ENCODE measurements at places on chromosomes 3 and 15. TPM values are rescaled to one million over a fixed set of nuclear protein-coding genes. Genes with fewer than 3 reads are reported as not detected.
A peak's percentile ranks its signal among the peaks of the same experiment; 100 is the strongest.

Gene NEK10
- 4.7 TPM for total RNA-seq

Gene CCDC32
- total RNA-seq: 21.5 TPM

Gene RASGRF1
- 0.60 TPM for total RNA-seq

Gene FAM107A
- 1.1 TPM for total RNA-seq

Gene MYZAP
- total RNA-seq: 0.27 TPM

Gene PAQR9
- 1.6 TPM for total RNA-seq

Gene ETV5
- total RNA-seq: 31.5 TPM

Gene SMAD6
- total RNA-seq: 5.3 TPM

Gene GOLGA8T
- total RNA-seq: not detected

Gene PIERCE2
- total RNA-seq: 3.7 TPM

- ATAC-seq: no peak
Measured at GRCh38 chr3:63405882-63406281, 127.8 kb downstream of the SYNPR start.

- no peak for ATAC-seq
Measured at GRCh38 chr3:164364111-164364510, 714.2 kb downstream of the SI start.

DNA sequence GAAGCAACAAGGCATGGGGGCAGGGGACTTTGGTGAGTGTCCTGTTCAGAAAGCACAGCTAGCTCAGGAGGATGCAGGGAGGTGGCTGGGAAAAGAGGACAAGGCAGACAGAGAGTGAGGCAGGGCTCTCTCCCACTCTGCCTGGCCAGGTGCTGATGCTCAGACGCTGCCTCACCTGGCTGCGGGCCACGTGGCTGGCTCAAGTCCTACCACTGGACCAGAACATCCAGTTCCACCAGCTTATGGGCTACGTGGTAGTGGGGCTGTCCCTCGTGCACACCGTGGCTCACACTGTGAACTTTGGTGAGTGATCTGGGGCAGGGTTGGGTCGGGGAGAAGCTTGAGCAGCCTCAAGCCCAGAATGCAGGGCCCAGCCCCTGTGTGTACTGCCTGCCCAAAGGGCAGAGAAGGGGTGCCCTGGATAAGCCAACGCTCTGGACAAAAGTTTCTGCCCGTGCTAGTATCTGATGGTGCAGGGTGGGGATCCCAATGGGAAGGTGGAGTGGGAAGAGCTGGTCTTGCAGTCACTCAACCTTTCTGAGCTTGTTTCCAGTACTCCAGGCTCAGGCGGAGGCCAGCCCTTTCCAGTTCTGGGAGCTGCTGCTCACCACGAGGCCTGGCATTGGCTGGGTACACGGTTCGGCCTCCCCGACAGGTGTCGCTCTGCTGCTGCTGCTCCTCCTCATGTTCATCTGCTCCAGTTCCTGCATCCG, 20.9 kb downstream of the NOX5 start:
- no peak for ATAC-seq

- ATAC-seq: no peak
Measured at GRCh38 chr3:50167069-50167840, 12.1 kb downstream of the SEMA3F start.

DNA sequence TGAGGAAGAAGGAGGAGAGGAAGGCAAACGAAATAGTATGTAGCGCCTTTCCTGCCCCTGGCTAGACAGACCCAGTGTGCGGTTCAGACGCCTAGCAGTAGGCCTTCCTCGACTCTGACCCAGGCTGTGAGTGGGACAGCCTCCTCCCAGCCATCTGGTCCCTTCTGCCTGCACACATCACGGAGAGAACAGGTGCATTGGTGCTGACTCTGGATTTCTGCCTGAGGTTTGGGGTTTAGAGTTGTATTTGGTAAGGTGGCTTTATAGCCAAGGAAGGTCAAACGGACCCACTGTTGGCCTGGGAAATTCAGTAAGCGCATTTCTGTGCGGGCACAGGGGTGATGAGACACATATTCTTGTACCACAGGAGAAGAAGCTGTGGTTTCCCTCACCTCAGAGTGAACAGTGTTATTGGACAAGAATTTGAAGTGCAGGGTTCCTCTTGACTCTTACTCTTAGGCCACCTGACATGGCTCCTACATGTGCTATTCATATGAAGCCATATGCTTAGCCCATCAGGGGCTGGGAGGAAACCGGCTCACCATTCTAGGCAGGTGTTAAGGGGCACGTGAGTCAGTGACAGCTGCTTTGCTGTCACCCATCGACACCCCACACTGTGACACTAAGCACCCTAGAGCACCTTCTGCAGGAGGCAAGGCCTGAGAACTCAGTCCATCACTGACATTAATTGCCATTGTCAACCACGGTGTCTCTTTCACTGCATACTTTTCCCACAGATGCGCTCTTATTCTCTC, 143.3 kb downstream of the CHDH start:
- ATAC-seq: no peak

GRCh38 chr3:172701751-172702150, 9.1 kb downstream of the NCEH1 start:
- no peak for ATAC-seq

DNA sequence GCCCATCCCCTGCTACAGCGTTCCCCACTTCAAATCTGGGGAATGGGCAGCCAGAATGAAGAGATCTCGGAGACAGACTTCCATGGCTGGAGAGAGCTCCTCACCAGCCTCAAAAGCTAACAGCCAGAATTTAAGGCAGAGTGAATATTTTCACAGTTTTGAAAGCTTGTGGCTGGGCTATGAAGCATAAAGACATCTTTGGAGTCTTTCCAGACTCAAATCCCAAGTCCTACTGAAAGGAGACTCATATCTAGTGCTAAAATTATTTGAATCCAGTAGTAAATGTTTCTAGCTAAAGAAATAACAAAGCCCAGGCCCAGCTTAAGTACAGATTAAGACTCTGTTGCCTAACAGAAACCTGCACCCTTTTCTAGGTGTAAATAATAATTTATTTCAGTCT, 628.4 kb upstream of the ALCAM start:
- no peak for ATAC-seq

- ATAC-seq: no peak
Measured at GRCh38 chr3:8223766-8224165, 277.9 kb upstream of the LMCD1 start.

GRCh38 chr3:106759731-106760130, 617.5 kb upstream of the CCDC54 start:
- ATAC-seq: peak; percentile 46

DNA sequence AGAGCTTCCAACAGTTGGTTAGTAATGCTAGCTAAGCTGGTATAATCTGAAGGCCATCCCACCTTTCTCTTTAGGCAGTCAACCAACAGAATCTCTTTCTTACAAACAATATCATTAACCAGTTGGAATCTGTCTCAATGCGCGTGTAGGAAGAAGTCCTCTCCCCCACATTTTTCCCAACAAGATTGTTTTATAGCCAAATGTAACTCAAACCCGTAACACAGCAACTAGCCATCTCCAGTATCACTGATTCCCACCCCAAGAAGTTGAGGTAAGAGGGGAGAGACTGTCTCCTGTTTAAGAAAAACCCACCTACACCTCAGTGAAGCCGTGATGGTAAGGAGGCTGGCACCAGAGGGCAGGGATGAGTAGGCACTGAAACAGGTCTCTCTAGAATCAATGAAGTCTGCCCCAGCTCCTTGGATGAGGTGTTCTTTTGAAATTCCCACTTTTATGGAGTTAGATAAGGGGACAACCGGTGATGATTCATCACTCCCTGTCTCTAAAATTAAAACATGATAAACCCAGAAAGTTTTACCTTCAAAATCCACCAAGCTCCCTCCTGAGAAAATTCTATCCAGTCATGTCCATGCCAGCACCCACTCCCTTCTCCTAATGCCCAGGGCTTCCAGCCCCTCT, 30.9 kb downstream of the CDC25A start:
- no peak for ATAC-seq

GRCh38 chr3:46527239-46527638, 29.5 kb downstream of the RTP3 start:
- ATAC-seq: no peak

DNA sequence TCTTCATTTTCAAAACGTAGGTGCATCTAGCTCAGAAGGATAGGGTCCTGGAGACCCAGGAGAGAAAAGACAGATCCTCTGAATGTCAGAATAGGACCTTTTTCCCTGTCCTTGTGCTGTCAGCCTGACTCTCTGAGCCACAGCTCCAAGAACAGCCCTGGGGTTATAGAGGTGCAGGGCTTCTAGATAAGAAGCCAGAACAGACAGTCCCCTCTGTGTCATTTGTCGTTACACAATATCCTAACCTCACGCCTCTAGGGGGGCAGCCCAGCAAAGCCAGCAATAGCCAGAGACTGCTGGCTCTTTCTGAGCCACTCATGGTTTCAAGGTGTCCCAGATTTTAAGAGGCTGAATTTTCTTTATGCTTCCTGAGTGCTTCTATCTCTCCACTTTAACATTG, 153.2 kb upstream of the THBS1 start:
- ATAC-seq: no peak

DNA sequence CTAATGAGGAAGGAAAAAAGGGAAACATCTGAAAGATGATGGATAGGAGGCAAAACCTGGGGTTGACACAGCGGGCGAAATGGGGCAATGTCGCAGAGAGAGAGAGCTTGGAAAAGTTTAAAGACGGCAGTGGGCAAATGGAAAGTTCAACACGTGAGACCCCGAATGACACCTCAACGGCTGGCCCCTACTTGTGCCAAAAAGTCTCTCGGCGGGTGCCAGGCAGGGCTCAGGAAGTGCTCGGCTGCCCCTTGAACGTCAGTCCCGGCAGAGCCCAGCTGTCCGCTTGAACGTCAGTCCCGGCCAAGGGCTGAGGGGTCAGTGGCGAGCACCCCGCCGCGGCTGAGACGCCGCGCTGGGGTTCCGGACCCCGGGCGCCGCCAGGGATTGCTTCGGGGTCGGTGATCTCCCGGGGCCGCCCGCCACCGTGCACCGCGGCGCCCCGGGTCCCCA, 658 bp downstream of the EOGT start:
- peak; percentile 38 for ATAC-seq

- ATAC-seq: no peak
Measured at GRCh38 chr3:139893963-139894642, 40.9 kb upstream of the CLSTN2 start.

GRCh38 chr15:39458131-39458530, 122.7 kb upstream of the THBS1 start:
- ATAC-seq: no peak

GRCh38 chr3:56459719-56460118, 8.5 kb downstream of the ERC2 start:
- no peak for ATAC-seq

DNA sequence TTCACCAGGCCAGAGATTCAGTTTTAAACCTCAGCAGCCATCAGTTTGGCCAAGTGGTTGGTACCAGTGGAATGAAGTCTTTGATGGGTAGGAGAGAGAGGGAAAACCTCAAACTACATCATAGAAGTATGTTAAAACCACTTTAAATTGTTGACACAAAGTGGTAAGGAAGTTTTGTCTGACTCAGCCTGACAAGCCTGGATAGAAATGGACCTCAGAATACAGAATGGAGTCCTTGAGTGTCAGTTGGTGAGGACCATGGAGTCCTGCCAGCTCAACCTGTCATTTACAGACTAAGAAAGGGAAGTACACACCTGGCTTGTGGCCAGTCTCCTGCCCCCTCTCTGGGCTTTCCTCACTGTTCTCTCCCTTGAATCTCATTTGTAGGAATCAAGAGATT, 12.1 kb downstream of the EAF1 start:
- ATAC-seq: no peak

- ATAC-seq: peak; percentile 59
Measured at GRCh38 chr3:53806182-53807116, 39.8 kb downstream of the CHDH start.

GRCh38 chr3:162073422-162073975, 576.9 kb downstream of the OTOL1 start:
- ATAC-seq: no peak

GRCh38 chr3:127405010-127405598, 117.3 kb upstream of the PRR20G start:
- no peak for ATAC-seq

DNA sequence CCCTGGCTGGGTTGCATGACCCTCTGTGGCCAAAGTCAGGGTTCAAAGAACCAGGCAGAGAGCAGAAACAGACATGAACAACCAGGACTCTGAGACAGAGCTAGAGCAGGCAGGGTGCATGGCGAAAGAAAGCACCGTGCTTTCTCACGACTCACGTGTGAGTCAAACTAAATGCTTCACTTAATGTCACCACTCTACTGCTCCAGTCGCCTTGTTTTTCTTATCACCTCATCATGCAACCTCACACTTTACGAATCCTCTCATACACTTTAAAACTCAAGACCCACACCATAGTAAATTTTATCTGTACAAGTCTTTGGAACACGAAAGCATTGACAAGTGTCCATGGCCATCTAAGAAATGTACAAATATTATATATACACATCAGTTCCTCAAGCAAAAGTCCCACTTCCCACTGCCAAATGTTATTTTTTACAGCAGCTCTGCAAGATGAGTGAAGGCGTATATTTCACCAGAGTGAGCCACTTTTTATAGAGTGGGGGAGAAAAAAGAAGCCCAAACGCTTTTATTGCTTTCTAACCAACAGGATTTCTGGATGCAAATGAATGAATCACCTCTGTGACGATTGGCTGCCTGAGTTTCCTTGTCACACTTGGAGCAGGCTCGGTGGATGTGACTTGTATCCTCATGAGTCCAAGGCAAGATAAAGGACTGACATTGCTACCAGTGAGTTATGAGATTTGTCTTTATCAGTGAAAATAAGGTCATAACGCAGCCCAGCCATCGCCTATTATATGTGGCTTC, 16.0 kb upstream of the MEGF11 start:
- peak; percentile 90 for ATAC-seq

GRCh38 chr3:41169023-41169422, 30.3 kb upstream of the CTNNB1 start:
- ATAC-seq: no peak

- ATAC-seq: no peak
Measured at GRCh38 chr3:71680603-71681002, 44.6 kb downstream of the EIF4E3 start.

DNA sequence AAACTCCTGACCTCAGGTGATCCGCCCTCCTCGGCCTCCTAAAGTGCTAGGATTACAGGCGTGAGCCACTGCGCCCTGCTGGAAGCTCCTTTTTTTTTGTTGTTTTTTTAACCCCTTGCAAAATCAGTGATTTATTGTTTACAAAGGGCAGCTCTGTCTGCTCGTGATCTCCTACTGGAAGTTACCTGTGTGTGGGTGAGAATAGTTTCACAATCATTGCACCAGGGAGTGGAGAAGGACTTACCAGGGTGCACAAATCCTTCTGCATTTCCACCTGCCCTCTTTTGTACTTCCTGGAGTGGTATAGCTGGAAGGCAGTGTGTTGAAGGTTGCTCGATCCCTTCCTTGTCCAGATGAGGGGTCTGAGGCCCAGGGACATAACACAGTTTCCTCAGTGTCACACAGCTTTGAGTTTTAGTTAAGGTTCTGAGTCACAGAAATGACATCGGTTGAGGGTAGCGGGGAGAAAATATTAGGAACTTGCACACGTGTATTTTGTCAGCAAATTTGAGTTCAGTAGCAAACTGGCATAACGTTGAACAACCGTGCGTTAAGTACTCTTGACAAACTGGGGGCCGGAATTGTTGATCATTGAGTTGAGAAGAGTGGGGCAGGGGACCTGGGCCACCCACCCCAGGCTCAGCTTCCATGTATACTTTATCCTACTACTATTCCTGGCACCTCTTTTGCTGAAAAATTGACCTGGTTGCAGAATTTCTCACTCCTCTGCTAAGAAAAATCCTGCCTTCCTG, 11.3 kb upstream of the TRAK1 start:
- ATAC-seq: no peak
